ENCODE measurements at places on chromosomes 3 and 15. TPM values are rescaled to one million over a fixed set of nuclear protein-coding genes. Genes with fewer than 3 reads are reported as not detected.

DNA sequence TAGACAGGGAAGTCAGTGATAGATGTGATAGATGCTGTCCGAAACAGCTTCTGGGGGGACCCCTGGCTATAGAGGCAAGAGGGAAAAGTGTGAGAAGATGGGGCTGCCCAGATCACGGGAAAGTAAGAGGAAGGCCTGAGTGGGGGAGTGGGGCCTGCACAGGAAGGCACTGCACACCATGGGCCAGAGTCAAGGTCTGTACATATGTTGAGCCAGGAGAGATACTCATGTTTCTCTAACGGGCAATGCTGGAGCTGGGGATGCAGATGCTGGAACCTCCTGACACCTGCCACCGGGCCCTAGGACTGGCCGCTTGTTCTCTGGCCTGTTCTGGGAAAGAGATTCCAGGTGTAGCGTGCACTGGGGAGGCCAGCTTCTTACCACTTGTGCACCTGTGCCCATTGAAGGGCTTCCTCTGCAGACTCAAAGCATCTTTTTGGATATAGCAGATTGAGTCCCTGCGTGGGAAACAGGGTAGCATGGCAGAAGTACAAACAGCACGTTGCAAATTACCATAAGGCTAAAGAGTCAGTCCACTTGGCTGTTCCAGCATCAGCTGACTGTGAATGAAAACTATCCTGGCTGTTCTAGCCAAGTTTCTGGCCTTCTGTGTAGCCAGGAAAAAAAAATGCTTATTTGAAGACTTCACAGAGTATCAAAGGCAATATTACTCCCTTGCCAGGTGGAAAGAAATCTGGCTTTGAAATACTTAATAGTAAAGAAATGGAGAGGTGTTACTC is 77.1 kb upstream of the GSK3B start:
- peak; percentile 11 for DNase-seq

GRCh38 chr15:44537735-44538240 is 841 bp downstream of the EIF3J start:
- DNase-seq, result no peak

GRCh38 chr3:195195321-195196209 is 75.4 kb downstream of the XXYLT1 start:
- no peak for DNase-seq

DNA sequence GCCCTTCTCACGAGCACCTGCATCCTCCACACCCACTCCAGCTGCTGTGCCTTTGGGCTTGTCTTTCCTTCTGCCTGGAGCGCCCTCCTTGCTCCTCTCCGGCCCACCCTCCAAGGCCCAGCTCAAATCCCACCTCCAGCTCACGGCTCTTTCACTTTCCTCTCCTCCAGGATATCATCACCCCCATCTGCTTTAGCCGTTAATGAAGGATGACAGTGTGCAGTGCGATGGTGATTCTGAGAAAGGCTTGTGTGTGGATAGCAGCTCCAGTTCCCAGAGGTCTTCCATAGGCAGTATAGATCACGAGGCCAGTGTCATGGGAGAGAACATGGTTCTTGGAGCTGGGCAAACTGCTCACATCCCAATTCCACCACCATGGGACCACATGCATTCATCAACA is 237.4 kb downstream of the TLE3 start:
- DNase-seq, result no peak

- DNase-seq, result no peak
Measured at GRCh38 chr3:20462226-20462625, 276.2 kb upstream of the SGO1 start.

DNA sequence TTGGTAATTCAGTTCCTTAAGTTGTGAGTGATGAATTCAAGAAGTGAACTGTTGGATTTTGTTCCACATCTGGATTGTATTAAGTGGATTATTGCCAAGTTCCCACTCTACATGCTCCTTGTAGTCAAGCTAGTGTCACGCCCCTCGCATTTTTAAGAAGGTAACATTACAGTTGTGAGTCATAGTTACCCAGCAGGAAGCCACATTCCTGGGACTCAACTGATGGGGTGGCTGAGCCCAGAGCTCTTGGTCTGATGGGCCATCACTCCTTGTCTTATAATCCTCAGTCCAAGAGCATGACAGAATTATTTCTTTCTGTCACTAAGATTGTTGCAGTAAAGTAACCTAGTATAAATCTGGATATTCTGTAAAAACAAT is 102.7 kb downstream of the PTPRG start:
- DNase-seq, result peak; percentile 80

DNA sequence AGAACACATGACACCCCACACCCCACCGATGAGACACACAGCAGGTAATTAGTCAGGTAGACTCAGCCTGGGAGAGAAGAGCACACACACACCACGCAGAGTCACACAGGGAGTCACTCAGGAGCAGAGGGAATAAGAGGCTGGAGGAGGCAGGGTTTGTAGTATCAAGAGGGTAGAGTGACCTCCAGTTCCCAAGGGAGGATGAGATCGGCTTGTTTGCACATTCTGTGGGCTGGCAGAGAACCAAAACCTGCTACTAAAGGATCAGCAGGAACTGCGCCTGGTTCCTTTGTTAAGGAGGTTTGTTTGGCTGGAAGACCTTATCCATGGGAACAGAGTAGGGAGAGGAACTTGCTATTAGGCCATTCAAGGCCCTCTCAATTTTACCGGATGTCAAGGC is 281.4 kb upstream of the SLCO3A1 start:
- no peak for DNase-seq

GRCh38 chr3:32595323-32595722 is 24.7 kb upstream of the DYNC1LI1 start:
- no peak for DNase-seq

DNA sequence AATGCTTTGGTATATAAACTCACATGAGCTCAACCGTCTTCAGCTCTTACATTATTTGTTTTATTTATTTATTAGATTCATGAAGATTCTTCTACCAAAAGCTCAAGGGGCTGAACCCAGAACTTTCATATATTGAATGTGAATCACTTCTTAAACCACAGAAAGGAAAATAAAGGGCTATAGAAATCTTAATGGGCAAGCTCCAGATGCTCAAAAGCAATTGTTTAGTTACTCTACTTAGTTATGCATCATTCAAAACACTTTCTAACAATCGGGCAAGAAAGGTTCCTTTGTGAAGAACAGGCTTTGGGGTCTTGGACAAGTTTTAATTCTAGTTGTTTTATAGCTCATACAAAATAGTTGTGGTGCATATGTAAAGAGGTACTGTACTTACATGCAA is 380.2 kb downstream of the TIGIT start:
- DNase-seq, result no peak

GRCh38 chr3:54746722-54747121 is 181.1 kb downstream of the LRTM1 start:
- no peak for DNase-seq

- DNase-seq, result no peak
Measured at GRCh38 chr3:119013951-119014350, 20.7 kb downstream of the IGSF11 start.

DNA sequence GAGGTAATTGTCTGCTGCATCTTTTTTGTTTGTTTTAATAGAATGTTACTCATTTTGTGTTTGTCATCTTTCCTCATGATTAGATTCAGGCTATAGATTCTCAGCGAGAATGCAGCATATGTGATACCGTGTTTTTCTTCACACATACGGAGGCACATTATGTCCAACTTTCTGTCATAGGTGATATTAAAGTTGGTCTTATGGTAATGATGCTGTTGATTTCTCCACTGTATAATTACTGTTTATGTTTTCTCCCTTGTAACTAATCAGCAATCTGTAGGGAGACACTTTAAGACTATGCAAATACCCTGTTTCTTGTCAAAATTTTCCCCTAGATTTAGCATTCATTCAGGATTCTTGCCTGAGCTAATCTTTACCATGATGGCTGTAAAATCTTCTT is 87.6 kb downstream of the CLDN1 start:
- no peak for DNase-seq

- no peak for DNase-seq
Measured at GRCh38 chr15:48469271-48469670, 138.0 kb downstream of the DUT start.

DNA sequence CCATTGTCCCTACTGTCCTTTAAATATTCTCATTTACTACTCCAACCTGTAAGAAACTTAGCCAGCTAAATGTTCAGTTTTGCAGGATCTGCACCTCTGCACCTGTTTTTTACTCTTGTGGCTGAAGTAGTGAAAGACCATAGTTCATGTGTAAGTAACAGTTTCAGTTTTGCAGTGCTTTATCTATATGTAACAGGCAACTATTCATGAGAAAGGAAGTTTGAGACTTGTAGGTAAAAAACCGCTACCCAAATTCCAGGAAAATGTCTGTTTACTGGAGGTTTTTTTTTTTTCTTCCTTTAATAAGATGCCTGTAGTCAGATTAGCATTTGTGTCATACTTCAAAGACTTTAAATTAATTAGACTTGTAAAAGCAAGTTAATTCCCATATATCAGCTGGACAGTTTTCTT is 25.4 kb upstream of the MBNL1 start:
- no peak for DNase-seq

- DNase-seq, result no peak
Measured at GRCh38 chr3:52442409-52443267, 2.3 kb downstream of the SEMA3G start.

DNA sequence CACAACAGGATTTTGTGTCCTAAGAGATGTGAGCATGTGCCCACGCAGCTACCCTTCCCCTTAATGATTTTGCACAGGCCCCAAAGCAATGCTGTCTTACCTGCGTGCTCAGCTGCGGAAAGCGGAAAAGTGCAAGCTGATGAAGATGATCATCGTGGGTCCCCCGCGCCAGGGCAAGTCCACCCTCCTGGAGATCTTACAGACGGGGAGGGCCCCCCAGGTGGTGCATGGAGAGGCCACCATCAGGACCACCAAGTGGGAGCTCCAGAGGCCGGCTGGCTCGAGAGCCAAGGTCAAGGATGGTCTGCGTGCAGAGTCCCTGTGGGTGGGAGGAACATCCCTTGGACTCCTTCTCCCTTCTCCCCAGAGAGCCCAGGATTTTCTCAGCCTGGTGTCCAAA is 103.1 kb downstream of the LRRK1 start:
- no peak for DNase-seq

DNA sequence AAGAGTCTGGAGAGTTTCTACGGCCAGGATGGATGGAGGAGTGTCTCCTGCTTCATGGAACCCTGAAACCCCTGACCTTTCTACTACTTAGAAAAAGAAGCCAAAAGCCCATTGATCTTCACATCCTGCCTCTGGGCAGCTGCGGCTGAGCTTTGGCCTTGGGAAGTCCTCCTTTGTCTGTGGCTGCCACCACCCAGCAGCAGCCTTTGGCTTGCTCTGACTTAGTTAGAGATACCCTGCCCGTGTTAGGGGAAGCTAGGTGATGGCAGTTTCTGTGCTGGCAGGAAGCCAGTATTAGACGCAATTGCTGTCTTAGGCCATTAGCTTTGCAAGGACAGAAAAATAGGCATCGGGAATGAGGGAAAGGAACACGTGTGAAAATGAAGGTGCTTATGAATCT is 18.8 kb downstream of the APH1B start:
- DNase-seq, result no peak

EIF4E3 gene
- 7.9 TPM for polyA plus RNA-seq

SHC4 gene
- polyA plus RNA-seq, result 2.3 TPM

FES gene
- polyA plus RNA-seq, result 12.6 TPM

TEX264 gene
- polyA plus RNA-seq, result 21.7 TPM

AADACL2 gene
- polyA plus RNA-seq, result not detected

PLAAT1 gene
- polyA plus RNA-seq, result 24.4 TPM

GPR149 gene
- polyA plus RNA-seq, result 0.10 TPM

GREM1 gene
- polyA plus RNA-seq, result 3.3 TPM

GPR27 gene
- polyA plus RNA-seq, result 3.0 TPM

Measured in forelimb muscle (tissue), 1 donor.